ENCODE measurements at places on chromosomes 16 and 17.
A peak's percentile ranks its signal among the peaks of the same experiment; 100 is the strongest.

GRCh38 chr17:49637050-49637449 lies 40.8 kb downstream of the SPOP start:
- peak; percentile 49 for DNase-seq

- DNase-seq = no peak
These were observed 87.8 kb upstream of the CDH5 start for GRCh38 chr16:66278604-66279262.

GRCh38 chr17:752620-753219 lies 656 bp upstream of the GEMIN4 start:
- DNase-seq = peak; percentile 73

GRCh38 chr17:64786337-64786736 lies 124.2 kb upstream of the SMURF2 start:
- DNase-seq = no peak

- no peak for DNase-seq
These were observed 140.2 kb upstream of the CDC42EP4 start for GRCh38 chr17:73452009-73452408.

DNA sequence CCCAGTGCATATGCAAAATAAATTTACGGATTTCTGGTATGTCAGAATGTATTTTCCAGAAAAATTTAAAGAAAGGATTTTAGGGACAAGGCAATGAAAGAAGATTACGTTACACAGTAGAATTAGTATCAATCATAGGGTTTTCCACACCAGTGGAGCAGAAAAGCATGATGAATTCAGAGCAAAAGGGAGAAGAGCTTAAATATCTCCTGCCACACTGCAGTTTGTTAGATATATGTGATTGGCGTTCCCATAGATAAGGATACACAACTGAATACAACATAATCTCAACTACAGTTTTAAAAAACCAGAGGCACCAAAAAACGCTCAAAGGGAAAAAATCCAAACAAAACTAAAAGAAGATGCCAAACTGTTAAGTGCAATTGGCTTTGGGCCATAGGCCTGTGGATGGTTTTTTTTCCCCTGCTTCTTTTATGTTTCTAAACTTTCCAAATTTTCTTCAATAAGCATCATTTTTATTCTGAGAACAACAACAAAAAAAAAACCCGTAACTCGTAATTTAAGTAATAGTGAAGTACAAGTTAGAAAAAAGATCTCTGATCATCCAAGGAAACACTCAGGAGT lies 22.3 kb downstream of the MARF1 start:
- DNase-seq = peak; percentile 39

DNA sequence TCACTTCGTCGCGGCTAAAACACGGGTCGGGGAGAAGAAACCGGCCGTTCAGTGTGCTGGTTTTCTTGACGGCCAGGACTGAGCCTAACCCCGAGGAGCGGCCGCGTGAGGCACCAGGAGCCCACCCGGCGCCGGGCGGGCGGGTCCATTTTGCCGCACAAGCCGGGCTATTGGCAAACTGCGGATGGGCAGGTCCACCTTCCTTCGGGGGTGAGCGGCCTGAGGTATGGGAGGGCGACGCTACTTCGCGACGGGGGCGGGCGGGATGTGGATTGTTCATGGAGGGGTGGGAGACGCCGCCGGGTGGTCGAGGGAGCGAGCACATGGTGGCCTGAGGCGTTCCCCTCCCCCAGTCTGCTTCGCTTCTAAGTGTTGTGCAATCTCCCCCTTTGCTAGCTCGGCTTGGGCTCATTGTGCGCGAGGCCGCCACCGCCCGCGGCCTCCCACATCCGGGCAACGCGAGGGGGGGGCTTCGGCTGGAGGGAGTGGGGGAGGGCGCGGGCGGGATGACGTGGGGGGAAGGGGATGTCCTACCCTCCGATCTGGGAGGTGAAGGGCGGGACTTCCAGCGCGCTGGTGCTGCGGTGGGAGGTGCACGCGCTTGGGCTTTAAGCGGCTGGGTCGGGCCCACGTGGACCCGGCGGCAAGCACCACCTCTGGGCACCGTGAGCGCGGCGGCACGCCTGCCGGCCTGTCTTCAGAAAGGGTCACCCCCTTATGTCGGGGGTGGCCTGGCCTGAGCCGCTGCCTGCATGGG lies 5.9 kb upstream of the CD68 start:
- DNase-seq = peak; percentile 93

- no peak for DNase-seq
These were observed 55.4 kb downstream of the CYB5B start for GRCh38 chr16:69479775-69480174.

DNA sequence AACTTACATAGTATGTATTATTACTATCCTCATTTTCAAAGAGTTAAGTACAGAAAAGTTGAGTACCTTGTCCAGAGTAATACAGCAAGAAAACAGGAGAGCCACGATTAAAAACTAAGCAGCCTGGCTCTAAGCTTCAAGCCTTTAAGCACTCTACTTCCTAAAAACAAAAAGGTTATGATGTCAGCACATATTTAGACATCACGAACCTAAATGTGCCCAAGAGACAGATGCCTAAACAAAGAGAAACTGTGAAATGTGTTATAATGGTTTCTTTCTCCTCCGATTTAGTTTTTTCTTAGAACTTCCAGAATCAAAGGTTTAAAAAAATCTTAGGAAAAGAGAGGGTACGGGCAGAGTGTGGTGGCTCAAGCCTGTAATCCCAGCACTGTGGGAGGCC lies 151.0 kb downstream of the VPS53 start:
- DNase-seq = no peak
